MG63 (cell line): ENCODE measurements at places on chromosomes 16 and 17. TPM values are rescaled to one million over a fixed set of nuclear protein-coding genes. Genes with fewer than 3 reads are reported as not detected.

MYOCD gene
- total RNA-seq = 0.10 TPM in 1 of 2 replicates, not detected in the other

ZNF423 gene
- total RNA-seq = 0.07 TPM in 1 of 2 replicates, not detected in the other

KIF2B gene
- not detected in 2 replicates for total RNA-seq

PSMB3 gene
- 494 and 524 TPM in 2 replicates for total RNA-seq

OR3A2 gene
- not detected in 2 replicates for total RNA-seq

ITGAE gene
- 8.4 and 16.9 TPM in 2 replicates for total RNA-seq

RTN4RL1 gene
- total RNA-seq = 4.9 and 8.9 TPM in 2 replicates

NACA2 gene
- 0.43 TPM in 1 of 2 replicates, not detected in the other for total RNA-seq

MYADML2 gene
- not detected in 2 replicates for total RNA-seq

C1QTNF8 gene
- not detected in 2 replicates for total RNA-seq

BANP gene
- total RNA-seq = 30.4 and 33.7 TPM in 2 replicates

SYNGR3 gene
- total RNA-seq = 0.07 TPM in 1 of 2 replicates, not detected in the other

HLF gene
- total RNA-seq = 1.9 and 8.2 TPM in 2 replicates

BCO1 gene
- total RNA-seq = not detected in 2 replicates

MRPL58 gene
- 94.3 and 148 TPM in 2 replicates for total RNA-seq

ABCC11 gene
- not detected in 2 replicates for total RNA-seq

MAPT gene
- total RNA-seq = 0.43 TPM in 1 of 2 replicates, not detected in the other

SEPTIN1 gene
- not detected in 2 replicates for total RNA-seq

SPAG5 gene
- total RNA-seq = 45.1 and 82.9 TPM in 2 replicates

ODF4 gene
- not detected in 2 replicates for total RNA-seq

CBX2 gene
- total RNA-seq = 14.1 and 17.1 TPM in 2 replicates

KRT16 gene
- not detected in 2 replicates for total RNA-seq

ATAD5 gene
- total RNA-seq = 2.4 and 7.6 TPM in 2 replicates

SLC26A11 gene
- total RNA-seq = 1.9 and 7.3 TPM in 2 replicates

TP53TG3B gene
- total RNA-seq = 0.22 and 1.4 TPM in 2 replicates

KIFC3 gene
- total RNA-seq = 196 and 322 TPM in 2 replicates

USP6 gene
- not detected in 2 replicates for total RNA-seq

PRR35 gene
- not detected in 2 replicates for total RNA-seq

FA2H gene
- total RNA-seq = not detected in 2 replicates

LDHD gene
- not detected in 2 replicates for total RNA-seq

WIPI1 gene
- total RNA-seq = 10.4 and 29.6 TPM in 2 replicates

OSBPL7 gene
- 3.6 and 11.4 TPM in 2 replicates for total RNA-seq

TBX21 gene
- total RNA-seq = not detected in 2 replicates

HYDIN gene
- 0.26 and 0.67 TPM in 2 replicates for total RNA-seq

KRTAP4-16 gene
- total RNA-seq = not detected in 2 replicates

KCNAB3 gene
- not detected in 2 replicates for total RNA-seq

NECAB2 gene
- not detected in 2 replicates for total RNA-seq

RCVRN gene
- not detected in 2 replicates for total RNA-seq

NMRAL1 gene
- 19.6 and 47.3 TPM in 2 replicates for total RNA-seq
